ENCODE measurements at places on chromosomes 2 and 18.
A peak's percentile ranks its signal among the peaks of the same experiment; 100 is the strongest.

GRCh38 chr2:8533923-8534322 lies 147.9 kb upstream of the ID2 start:
- no peak for DNase-seq

- no peak for DNase-seq
These were observed 33.0 kb downstream of the INPP5D start for GRCh38 chr2:233093166-233093448.

GRCh38 chr2:102106133-102106556 lies 36.4 kb upstream of the IL1R1 start:
- no peak for DNase-seq

GRCh38 chr18:21663578-21663977 lies 41.0 kb downstream of the ABHD3 start:
- DNase-seq, result no peak

GRCh38 chr2:161250864-161251436 lies 57.3 kb upstream of the PSMD14 start:
- DNase-seq, result peak; percentile 69

GRCh38 chr18:42514512-42514911 lies 559.5 kb downstream of the PIK3C3 start:
- no peak for DNase-seq

DNA sequence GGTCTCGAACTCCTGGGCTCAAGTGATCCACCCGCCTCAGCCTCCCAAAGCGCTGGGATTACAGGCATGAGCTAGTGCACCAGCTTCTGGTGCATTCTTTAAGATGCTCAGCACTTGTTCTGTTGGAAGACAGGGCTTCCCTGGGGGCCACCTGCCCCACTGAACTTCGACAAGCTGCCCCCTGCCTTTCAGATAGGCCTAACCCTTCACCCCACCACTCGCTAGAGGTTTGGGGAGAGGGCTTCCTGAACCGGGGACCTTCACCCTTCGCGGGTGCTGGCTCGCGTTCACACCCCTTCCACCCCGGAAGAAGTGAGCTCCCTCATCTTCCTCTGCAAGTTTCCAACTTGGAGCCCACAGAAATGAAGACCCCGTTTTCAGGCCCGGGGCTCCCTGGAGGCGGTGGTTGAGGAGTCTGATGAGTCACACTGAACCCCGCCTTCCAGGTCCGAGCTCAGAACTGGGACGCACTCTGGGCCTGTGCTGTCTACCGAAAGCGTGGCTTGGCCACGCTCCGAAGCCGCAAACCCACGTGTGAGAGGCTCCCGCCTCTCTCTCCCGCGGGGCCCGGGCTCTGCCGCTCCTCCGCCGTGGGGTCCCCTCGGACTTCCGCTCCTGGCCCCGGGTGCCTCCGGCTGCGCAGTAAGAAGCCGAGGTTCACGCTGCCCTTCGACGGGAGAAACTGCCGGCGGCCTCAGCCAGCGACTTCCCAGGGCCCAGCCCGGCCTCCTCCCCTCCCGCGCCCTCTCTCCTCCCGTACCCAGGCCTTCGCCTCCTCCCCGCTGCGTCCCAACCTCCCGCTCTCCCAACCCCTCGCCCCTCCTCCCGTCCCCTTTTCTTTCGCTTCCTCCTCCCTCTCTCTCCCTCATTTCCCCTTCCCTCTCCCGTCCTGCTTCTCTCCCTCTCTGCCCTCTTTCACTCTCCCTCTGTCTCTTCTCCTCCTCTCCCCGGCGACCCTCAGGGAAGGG lies 47.5 kb upstream of the SP3 start:
- no peak for DNase-seq

DNA sequence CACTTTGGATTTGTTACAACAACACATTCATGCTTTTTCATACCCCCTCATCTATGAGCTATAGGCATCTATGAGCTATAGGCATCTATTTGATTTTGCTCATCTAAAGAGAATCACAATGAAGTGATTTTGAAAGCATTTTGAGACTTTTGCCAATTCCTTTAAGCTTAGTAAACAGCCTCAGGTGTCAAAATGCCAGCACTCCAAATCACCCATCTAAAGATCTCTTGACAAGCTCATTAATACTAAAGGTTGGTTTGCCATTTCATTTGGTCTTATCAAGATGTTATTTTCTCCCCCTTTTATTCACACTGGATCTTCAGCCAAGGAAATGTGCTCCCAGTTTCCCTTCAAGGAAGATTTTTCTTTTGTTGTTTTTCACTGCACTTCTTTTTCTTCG lies 110.7 kb upstream of the TLK1 start:
- DNase-seq, result no peak

DNA sequence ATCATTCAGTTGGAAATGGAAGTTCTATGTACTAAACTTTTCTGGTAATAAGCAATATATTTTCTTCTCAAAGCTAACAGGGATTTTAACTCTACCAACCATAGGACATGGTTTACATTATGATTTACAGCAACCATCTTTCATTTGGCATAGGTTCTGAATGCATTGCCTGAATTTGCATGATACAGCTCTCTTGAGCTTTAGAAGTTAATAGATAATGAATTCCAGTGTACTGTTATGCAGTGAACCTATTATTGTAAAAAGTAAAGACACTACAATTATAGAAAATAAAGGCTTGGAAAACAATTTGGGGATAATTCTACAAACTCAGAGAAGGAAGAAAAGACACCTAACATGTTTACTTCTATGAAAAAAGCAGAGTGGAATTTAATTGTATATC lies 182.0 kb downstream of the GRB14 start:
- DNase-seq, result no peak

DNA sequence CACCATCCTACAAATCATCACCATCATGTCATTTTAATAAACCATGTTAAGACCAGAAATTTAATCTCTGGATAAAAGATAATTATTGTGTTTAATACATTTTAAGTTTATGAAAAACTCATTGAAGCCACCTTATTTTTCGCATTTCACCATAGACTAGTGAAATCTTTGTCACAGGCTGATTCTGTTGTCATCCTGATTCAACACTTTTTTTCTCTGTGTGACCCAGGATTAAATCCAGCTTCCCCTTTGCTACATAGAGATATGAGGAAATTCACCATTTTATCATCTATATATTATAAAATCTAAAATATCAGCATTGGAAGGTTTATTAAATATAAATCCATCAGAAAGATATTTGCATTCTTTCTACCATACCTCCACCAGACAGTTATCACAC lies 29.2 kb upstream of the MRO start:
- DNase-seq, result no peak

DNA sequence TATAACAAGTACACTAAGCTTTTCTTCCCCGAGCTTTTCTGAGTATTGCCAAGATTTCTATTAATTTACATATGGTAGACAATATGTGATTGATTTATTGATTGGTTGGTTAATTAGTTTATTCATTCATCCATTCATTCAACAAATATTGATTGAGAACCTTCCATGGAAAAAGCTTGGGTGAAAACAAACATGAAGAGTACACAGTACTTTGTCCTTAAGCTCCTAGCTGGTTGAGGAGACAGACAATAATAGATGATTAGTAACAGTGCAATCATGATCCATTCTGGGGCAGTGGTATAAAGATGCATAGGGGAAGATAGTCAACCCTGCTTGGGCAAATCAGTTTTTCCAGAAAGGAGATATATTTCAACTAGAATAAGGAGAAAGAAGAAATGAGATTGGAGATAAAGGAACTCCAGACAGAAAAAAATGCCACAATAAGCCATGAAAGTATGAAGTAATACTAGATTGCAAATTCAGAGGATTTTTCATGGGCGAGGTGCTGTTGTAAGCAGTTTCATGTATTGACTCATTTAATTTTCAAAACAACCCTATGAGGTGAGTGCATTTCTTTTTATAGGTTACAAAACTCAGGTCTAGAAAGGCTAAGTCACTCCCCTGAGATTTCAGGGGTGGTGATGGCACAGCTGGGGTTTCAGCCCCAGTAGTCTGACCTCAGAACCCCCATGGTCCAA lies 129.5 kb downstream of the RND3 start:
- no peak for DNase-seq

DNA sequence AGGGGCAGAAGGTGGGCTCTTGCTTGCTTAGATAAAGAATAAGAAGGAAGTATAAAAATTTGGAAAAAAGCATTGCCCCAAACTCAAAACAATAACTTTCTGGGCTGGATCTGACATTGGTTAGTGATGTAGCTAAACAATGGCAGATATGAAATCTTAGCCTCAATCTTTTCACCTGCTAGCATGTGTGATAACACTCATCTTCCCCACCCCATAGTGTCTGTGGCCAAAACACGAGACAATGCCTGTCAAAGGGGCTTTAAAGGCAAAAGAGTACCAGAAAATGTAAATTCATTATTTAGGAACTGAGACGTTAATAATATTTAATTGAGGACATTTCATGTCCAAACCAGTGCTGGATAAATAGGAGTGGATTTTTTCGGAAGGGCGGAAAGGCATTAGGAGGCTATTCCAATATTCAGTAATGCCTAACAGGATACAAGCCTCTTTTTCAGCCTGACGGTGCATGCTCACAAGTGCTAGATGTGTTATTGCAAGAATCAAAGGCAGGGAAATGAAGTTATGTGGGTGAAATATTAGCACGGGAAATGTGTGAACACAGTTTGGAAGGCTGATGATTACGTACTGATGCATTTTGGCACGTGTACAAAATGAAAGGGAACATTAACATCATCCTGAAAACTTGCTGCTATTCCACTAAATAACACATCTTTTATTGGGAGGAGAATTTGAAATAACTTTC lies 395.7 kb downstream of the GALR1 start:
- no peak for DNase-seq

DNA sequence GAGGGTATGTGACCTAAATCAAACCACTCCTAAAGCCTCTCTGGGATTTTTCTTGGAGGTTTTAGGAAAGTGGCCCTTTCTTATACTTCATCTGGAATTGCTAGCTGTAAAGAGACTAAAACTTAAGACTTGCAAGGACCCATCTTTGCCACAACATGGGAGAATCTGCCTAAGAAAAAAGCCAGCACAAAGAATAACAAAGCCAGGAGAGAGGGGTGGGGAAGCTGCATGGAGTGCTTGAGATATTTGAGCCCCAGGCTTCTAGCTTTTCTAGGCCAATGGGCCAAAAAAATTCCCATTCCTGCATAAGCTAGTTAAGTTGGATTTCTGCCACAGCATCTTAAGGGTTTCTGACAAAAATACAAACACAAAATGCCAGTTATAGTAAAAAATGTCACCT lies 38.5 kb upstream of the LYPD6 start:
- DNase-seq, result no peak

- DNase-seq, result no peak
These were observed 50.8 kb upstream of the TMEM87B start for GRCh38 chr2:112004253-112004645.

- DNase-seq, result no peak
These were observed 360.4 kb upstream of the ZC3H15 start for GRCh38 chr2:186125625-186126024.

DNA sequence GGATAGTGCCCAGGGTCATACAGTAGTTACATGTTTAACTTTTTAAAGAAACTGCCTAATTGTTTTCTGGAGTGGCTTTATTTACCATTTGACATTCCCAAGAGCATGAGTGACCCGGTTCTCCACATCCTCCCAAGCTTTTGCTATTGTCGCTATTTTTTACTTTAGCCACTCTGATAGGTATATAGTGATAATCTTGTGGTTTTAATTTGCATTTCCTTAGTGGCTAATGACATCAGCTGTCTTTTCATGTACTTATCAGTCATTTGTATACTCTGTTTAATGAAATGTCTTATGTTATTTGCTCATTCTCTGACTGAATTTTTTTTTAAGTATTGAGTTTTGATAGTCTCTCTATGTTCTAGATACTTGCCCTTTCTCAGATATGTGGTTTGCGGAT lies 109.7 kb upstream of the HS6ST1 start:
- DNase-seq, result no peak

GRCh38 chr2:183081911-183082310 lies 3.4 kb downstream of the DUSP19 start:
- DNase-seq, result no peak

GRCh38 chr2:74658516-74658915 lies 4.5 kb downstream of the SEMA4F start:
- DNase-seq, result no peak

GRCh38 chr2:86118130-86118529 lies 12.1 kb downstream of the PTCD3 start:
- DNase-seq, result no peak

GRCh38 chr18:46278481-46279465 lies 174.6 kb downstream of the HAUS1 start:
- DNase-seq, result no peak

GRCh38 chr2:127080938-127081755 lies 25.8 kb downstream of the BIN1 start:
- peak; percentile 85 for DNase-seq

DNA sequence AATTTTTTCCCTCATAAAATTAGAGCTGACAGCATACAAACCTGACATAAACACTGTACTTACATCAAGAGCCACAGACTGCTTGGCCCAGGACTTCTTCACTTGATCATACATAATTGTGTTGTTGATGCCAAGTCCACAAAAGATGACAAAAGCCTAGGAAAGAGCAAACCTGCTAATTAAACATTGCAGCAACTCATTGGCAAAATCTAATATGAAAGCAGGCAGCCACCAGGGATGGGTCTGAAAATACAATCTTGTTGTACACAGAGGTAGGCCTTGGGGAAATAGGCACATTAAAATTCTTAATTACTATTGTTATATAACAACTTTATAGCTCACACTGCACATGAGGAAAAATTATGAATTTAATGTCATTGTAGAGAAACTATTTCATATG lies 255.8 kb downstream of the PDE11A start:
- no peak for DNase-seq

- DNase-seq, result no peak
These were observed 57.1 kb downstream of the CD226 start for GRCh38 chr18:69890558-69890957.

DNA sequence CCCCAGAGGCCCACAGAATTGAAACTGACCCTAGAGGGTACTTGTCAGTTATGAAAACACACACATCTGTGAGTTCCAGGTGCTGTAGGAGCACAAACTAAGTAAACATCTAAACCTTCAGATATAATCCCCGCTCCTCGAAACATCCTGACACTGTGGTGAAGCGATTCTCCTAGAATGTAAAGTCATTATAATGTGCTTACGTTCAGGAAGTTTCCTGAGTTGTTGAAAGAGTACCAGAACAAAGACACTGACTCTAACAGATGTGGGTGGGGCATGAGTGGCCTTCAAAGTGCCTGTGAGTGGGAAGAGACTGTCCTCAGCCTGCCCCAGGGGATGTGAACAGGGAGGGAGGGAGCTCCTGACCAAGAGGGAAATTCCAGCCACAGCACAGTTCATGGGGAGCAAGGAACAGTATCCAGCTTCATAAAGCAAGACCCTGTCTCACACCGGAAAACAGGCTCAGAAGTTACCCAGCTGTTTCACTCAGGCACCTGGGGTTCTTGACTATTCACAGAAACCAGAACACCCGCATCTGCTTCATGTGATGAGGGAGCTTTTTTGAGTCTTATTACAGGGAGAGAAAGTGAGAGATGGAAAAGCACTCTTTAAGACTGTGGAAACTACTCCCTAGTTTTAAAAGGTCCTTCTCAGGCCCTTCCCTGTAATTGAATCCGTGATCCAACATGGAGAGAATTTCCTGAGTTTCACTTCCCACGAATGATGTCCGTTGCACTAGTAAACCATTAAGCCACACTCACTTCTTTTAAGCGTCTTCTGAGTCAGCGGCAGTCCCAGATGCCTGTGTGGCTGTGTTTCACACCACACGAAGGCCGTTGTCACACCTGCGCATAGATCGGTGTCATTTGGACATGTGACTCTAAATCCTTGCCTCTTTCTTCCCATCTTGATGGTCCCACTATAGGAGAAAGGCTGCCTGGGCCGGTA lies 88.6 kb upstream of the EML6 start:
- no peak for DNase-seq
